Left kidney (tissue), 8 donors: ENCODE measurements at places on chromosomes 3 and 15. TPM values are rescaled to one million over a fixed set of nuclear protein-coding genes. Genes with fewer than 3 reads are reported as not detected.

- DNase-seq, result no peak
Observed at GRCh38 chr3:195034101-195034500, 236.9 kb downstream of the XXYLT1 start.

GRCh38 chr3:27554706-27555105 is 70.5 kb upstream of the SLC4A7 start:
- DNase-seq, result no peak

Gene RBPMS2
- polyA plus RNA-seq, result 12.6 TPM

Gene GPR87
- not detected for polyA plus RNA-seq

Gene CMTM8
- polyA plus RNA-seq, result 8.4 TPM

Gene LRRC2
- 1.8 TPM for polyA plus RNA-seq

GRCh38 chr3:146529021-146529420 is 15.4 kb downstream of the PLSCR1 start:
- no peak for DNase-seq

Gene MYLK
- 132 TPM for polyA plus RNA-seq

Gene CPLX3
- polyA plus RNA-seq, result not detected

Gene ARNT2
- polyA plus RNA-seq, result 60.8 TPM

Gene ARL14
- 0.35 TPM for polyA plus RNA-seq

DNA sequence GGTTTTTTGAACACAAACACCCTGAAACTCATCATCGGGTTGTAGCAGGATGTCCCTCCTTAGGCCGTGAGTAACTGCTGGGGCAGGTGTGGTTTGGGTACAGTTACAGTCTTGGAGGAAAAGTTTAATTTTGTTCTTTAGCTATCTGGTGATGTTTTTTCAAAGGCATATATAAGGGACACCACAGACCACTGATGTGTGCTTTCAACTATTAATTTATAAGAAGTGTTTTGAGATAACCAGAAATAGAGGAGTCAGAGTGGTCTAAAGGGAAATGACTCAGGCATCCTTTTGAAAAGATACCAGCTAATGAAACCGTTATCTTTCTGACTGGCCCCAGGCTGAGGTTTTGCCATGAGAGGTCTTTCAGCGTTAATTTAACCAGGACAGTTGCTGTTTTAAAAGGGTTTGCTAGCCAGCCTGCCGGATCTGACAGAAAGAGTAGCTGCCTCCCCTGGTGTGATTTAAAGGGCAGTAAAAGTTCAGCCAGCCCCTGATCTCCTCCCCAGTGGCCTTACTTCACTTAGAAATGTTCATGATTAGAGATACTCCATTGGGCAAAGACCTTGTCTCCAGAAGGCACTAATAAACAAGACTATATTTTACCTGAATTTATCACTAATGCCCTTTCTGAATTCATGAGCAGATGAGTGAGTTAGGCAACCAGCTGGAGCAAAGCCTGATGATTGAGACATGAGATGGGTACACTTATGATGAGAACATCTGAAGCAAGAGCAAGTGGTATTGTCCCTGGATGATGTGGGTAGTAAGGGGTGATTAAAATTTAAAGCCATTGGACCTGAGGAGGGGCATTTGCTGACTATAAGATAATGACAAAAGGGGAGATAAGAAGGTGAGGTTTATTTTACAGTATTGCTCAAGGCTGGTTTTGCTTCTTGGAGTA is 482.5 kb upstream of the TBL1XR1 start:
- DNase-seq, result no peak

GRCh38 chr3:55549177-55549576 is 62.1 kb upstream of the WNT5A start:
- no peak for DNase-seq

DNA sequence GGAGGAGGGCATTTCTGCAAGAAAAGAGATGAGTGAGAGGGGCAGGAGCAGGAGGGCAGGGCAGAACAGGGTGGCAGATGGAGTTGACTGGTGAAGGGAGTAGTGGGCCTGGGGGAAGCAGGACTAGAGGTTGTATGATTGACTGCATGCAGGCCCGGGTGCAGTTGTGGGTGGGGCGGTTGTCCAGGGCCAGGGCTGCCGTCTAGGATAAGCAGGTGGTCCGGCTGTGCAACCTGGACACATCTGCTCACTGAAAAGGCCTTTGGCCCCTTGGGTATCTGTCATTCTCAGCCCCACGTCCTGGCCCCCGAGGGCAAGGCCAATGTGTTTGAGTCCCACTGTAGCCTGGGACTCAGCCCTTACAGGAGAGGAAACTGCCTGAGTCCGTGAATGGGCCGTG is 25.4 kb downstream of the ALS2CL start:
- no peak for DNase-seq

Gene SNRPA1
- polyA plus RNA-seq, result 77.9 TPM

DNA sequence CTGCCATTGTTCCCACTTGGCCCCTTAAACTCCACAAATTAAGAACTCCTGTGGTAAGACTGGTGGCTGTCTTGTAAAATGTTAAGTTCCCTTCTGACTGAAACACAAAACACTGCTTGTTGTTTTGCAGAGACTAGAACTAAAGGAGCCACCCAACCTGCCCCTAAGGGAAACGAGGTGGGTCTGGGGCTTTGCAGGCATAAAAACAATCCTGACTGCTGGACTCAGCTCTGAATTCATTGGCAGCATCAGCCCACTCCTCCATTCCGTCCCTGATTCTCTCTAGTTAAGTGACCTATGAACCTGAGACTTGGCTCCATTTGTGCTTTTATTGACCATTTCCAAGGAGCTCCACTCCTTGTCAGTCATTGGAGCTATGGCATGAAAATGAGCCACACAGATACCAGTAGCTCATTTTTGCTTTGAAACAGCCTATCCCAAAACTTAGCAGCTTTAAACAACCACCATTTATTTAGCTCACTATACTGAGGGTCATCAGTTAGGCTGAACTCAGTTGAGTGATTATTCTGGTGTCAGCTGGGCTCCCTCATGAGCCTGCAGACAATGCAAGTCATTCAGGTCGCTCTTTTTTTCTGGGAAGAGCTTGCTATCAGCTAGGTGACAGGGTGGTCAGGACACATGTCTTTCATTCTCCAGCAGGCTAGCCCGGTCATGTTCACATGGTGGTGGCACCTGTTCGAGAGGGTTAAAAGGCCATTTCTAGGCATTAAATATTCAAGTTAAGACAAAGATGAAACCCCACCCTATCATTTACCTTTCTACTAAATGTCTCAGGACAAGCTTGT is 175.1 kb upstream of the CTNNB1 start:
- DNase-seq, result no peak

GRCh38 chr15:52006702-52007340 is 12.2 kb upstream of the MAPK6 start:
- no peak for DNase-seq

GRCh38 chr3:136626493-136626892 is 125.7 kb downstream of the STAG1 start:
- no peak for DNase-seq

Gene ZMYND10
- polyA plus RNA-seq, result 4.2 TPM

GRCh38 chr3:190564175-190564574 is 50.3 kb downstream of the IL1RAP start:
- DNase-seq, result no peak

GRCh38 chr3:80190051-80190450 is 422.3 kb upstream of the ROBO1 start:
- peak; percentile 13 for DNase-seq

DNA sequence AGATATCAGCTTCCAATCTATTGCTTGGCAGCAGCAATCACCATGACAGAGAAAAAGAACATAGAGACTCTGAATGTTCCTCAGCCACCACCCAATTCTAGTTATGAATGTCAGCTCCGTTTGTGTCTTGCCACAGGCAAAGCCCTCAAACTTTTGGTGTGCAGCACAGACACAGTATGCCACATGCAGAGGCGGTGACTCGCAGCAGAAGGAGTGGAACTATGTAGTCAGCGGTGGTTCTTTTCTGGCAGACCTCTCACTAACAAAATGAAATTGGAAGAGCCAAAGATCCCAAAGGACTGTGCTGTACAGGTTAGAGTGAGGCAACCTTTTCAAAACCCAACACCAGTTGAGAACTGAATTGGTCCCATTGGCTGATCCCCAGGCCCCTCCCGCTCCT is 220.9 kb downstream of the SLC9A9 start:
- DNase-seq, result no peak

Gene PPP2R3A
- polyA plus RNA-seq, result 25.0 TPM

GRCh38 chr3:73280746-73281145 is 219.3 kb downstream of the EBLN2 start:
- no peak for DNase-seq

GRCh38 chr15:85589851-85590250 is 204.9 kb downstream of the KLHL25 start:
- no peak for DNase-seq

DNA sequence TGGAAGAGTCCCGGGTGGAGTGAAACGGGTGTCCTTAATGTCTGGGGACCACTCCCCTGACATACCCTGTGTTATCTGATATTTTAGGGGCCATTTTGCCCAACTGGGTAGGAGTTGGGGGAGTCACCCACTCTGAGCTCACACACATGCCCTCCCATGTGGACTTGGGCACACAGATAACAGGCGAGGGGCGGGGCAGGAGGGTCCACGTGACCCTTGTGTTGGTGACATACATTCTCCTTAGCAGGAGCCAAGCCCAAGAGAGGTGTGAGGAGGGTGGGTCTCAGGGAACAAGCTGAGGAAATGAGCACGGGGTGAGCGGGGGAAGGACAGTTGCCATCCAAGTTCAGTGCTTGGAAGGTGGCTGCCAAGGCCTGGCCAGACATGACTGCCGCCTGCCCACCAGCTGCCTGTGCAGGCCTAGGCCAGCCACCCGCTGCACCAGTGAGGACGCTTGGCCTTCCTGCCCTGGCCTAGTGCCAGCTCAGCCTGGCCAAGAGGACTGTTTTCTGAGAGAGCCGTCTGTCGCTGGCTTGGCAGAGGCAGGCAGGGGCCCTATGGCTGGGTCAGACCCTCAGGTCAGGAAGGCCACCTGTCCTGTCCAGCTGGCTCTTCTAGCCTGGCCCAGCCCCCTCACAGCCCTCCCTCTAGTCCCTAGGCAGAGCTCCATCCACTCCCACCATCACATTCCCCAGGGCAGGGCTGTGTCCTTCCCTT is 31.3 kb upstream of the TMEM115 start:
- no peak for DNase-seq

DNA sequence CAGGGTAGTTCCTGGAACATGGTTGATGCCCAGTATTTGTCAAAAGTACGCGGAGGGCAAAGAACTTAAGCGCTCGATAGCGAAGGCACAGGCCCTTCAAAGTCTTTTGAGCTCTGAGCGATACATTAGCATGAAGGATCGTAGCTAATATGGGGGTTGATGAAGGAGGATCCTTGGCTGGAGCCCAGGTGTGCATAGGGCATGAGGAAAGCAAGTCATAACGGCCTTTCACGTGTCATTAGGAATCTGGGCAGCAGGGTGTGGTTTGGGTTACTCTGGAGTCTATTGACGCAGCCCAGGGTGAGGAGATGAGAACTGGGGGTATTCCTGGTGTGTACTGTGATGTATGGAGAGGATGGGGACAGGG is 31.7 kb downstream of the SPINK8 start:
- DNase-seq, result peak; percentile 18

- no peak for DNase-seq
Observed at GRCh38 chr3:71692139-71692538, 33.1 kb downstream of the EIF4E3 start.

GRCh38 chr15:76274226-76274625 is 37.0 kb downstream of the ETFA start:
- no peak for DNase-seq

Gene TMEM212
- polyA plus RNA-seq, result 0.32 TPM

GRCh38 chr3:52119826-52120225 is 34.4 kb downstream of the POC1A start:
- no peak for DNase-seq
